ENCODE measurements at places on chromosomes 13 and 19. TPM values are rescaled to one million over a fixed set of nuclear protein-coding genes. Genes with fewer than 3 reads are reported as not detected.

CLC gene
- total RNA-seq, result not detected

TPM4 gene
- total RNA-seq, result 672 TPM

OVOL3 gene
- total RNA-seq, result not detected

ZNF284 gene
- 3.3 TPM for total RNA-seq

SIAH3 gene
- not detected for total RNA-seq

ZNF534 gene
- 0.17 TPM for total RNA-seq

RETN gene
- not detected for total RNA-seq

SIGLEC5 gene
- not detected for total RNA-seq

SBK3 gene
- total RNA-seq, result 0.16 TPM

KATNAL1 gene
- 28.6 TPM for total RNA-seq

MUC16 gene
- total RNA-seq, result not detected

KLF1 gene
- not detected for total RNA-seq

SERTM1 gene
- not detected for total RNA-seq

CGB3 gene
- not detected for total RNA-seq

PTPRH gene
- 4.1 TPM for total RNA-seq

LMTK3 gene
- under 0.01 TPM for total RNA-seq

FGF21 gene
- not detected for total RNA-seq

IGFL1 gene
- not detected for total RNA-seq

KHSRP gene
- 71.3 TPM for total RNA-seq

LGI4 gene
- 0.52 TPM for total RNA-seq

PSG3 gene
- total RNA-seq, result not detected

GRIK5 gene
- not detected for total RNA-seq

MAST1 gene
- total RNA-seq, result 0.95 TPM

PINLYP gene
- total RNA-seq, result 6.3 TPM

FBXO17 gene
- total RNA-seq, result 23.0 TPM
